ENCODE measurements at places on chromosomes 12 and 14. TPM values are rescaled to one million over a fixed set of nuclear protein-coding genes. Genes with fewer than 3 reads are reported as not detected.

- peak overlapping the region; percentile 84 for H3K4me3 ChIP-seq
- H3K27me3 ChIP-seq: no peaks in the 10 kb centered on the region
- H3K27ac ChIP-seq: peak overlapping the region; percentile 83
- peaks cover 18% of the 10 kb centered on the region for H3K36me3 ChIP-seq
Observed at GRCh38 chr12:53626702-53627169, 554 bp upstream of the ATF7 start.

DNA sequence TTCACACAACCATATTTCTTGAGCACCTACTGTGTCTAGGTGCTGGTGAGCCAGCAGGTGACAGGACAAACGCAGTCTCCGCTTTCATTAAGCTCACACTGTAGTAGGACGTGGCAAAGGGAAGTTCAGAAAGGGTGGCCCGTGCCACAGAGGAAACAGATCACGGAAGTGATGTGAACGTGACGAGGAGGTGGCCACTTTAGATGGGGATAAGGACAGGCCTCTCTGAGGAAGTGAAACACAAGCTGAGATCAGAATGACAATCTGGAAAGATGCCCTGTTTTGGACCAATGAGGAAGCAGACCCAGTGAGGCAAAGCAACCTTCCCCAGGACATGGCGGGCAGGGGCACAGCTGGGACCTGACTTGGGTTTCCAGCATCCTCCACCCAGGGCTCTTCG, 127.4 kb upstream of the PRMT8 start:
- no peaks in the 10 kb centered on the region for H3K36me3 ChIP-seq
- DNase-seq: no peak
- no peaks in the 10 kb centered on the region for H3K4me1 ChIP-seq
- H3K27me3 ChIP-seq: peaks cover 69% of the 10 kb centered on the region

GRCh38 chr14:94021001-94021400, 5.1 kb upstream of the OTUB2 start:
- no peaks in the 10 kb centered on the region for H3K27me3 ChIP-seq
- peak; percentile 49 for DNase-seq
- peaks cover 18% of the 10 kb centered on the region for H3K36me3 ChIP-seq
- H3K4me1 ChIP-seq: peaks cover 60% of the 10 kb centered on the region
- no peak overlapping the region for H3K4me3 ChIP-seq

- no peaks in the 10 kb centered on the region for H3K36me3 ChIP-seq
- H3K4me3 ChIP-seq: no peak overlapping the region
- H3K27me3 ChIP-seq: no peaks in the 10 kb centered on the region
Observed at GRCh38 chr12:24118668-24119067, 169.2 kb upstream of the SOX5 start.

The SERPINA12 gene
- total RNA-seq: not detected

The KRT1 gene
- not detected for total RNA-seq

Measured in Calu3 (cell line).